ENCODE measurements at places on chromosomes 16 and 17. TPM values are rescaled to one million over a fixed set of nuclear protein-coding genes. Genes with fewer than 3 reads are reported as not detected.

ORC6 gene
- 7.5 TPM for total RNA-seq

CRISPLD2 gene
- total RNA-seq = 127 TPM

DNA sequence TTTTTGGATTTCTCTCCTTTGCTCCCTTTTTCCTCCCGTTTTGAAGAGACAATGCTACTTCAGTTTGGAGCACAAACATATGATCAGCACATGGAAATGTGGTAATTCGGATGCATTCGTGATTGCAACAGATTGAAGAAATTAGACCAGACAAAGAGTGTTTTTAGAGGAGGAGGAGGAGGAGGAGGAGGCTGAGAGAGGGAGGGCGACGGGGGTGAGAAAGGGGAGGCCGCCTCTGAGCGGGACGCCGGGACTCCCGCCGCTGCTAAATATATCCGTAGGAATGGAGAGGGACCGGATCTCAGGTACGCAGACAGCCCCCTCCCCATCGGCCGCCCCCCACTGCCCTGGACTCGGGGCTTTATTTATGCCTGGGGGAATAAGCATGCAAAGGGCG is 179.3 kb downstream of the SEC14L1 start:
- DNase-seq = no peak

TBX2 gene
- 17.4 TPM for total RNA-seq

- peak; percentile 78 for DNase-seq
Measured at GRCh38 chr17:39239640-39240314, 14.0 kb upstream of the STAC2 start.

- DNase-seq = no peak
Measured at GRCh38 chr17:38628441-38628840, 22.7 kb upstream of the SRCIN1 start.

AATK gene
- 10.9 TPM for total RNA-seq

- DNase-seq = no peak
Measured at GRCh38 chr17:45739786-45740185, 44.3 kb upstream of the CRHR1 start.

DNA sequence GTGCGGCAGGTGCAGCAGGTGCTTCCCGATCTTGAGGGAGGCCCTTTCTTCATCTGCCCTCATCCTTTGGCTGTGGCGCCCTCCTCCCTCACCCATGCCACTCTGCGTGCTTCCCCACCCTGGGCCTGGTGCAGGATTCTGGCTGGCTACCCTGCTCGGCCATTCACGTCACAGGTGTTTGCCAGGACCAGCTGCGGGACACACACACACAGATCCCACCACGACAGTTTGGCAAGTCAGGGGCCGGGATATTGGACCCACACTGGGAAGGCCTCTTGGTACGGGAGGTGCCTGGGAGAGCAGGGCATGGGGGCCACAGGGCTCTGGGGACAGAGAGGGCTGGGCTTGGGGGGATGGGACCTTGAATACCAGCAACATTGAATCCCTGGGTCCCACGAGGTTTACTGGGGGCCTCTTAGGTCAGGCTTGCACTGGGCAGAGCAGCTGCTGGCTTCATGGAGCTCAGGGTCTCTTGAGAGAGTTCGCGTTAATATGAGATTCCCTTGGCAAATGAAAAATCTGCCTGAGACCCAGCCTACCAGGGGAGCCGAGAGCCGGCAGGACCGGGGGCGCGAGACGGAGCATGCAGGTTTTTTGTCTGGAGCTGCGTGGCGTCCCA is 15.1 kb downstream of the ADCY7 start:
- no peak for DNase-seq

CPD gene
- total RNA-seq = 75.0 TPM

C16orf96 gene
- total RNA-seq = 0.43 TPM

NOL11 gene
- total RNA-seq = 53.2 TPM

DNA sequence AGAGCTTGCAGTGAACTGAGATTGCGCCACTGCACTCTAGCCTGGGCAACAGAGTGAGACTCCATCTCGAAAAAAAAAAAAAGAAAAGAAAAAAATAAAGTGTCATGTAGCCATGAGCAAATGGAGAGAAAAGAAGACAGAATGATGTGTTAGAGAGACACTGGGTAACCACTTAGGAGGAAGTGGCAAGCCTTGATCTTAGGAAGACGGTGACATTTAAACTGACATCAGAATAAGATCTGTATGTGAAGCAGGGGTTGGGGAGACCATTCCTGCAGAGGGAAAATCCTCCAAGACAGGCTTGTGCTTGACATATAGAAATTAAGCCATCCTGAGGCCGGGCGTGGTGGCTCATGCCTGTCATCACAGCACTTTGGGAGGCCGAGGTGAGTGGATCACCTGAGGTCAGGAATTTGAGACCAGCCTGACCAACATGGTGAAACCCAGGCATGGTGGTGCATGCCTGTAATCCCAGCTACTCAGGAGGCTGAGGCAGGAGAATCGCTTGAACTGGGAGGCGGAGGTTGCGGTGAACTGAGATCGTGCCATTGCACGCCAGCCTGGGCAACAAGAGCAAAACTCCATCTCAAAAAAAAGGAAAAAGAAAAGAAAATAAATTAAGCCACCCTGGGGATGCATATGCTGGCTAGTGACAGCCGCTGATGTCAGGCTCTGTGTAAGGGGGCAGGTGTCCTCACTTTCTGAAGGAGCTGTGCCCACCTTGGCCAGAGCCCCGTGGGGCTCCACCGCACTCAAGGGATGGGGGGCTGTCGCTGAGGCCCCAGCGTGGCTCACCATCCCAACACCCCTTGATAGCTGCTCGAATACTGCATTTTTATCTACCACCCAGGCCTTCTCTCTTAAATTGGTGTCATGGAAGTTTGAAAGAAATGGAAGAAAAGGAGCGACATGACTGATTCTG is 13.1 kb upstream of the CYB5B start:
- no peak for DNase-seq

DNA sequence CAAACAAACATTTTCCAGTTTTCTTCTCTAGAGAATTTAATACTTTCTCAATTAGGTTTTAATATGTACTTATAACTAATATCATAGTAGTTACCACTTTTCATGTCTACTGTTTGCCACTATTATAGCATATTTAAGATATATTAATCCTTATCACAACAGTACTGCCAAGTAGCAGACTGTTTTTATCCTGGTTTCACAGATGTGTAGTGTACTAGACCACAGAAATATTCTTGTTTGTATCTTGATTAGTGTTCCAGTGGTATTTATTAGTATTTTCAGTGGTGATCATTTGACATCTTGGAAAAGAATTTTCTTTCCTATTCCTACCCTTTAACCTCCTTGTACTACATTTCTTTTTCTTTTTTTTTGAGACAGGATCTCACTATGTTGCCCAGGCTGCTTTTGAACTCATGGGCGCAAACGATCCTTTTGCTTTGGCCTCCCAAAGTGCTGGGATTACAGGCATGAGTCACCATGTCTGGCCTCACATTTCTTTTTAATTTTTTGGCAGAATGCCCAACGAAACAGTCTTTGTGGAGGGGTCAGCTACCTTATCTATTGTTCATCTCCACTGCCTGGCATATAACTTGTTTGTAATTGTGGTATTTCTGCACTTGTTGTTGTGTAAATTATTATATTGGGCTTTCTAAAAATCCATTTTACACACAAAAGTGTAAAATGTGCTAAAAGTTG is 27.2 kb downstream of the MAP2K4 start:
- no peak for DNase-seq

OR4D1 gene
- not detected for total RNA-seq

DNA sequence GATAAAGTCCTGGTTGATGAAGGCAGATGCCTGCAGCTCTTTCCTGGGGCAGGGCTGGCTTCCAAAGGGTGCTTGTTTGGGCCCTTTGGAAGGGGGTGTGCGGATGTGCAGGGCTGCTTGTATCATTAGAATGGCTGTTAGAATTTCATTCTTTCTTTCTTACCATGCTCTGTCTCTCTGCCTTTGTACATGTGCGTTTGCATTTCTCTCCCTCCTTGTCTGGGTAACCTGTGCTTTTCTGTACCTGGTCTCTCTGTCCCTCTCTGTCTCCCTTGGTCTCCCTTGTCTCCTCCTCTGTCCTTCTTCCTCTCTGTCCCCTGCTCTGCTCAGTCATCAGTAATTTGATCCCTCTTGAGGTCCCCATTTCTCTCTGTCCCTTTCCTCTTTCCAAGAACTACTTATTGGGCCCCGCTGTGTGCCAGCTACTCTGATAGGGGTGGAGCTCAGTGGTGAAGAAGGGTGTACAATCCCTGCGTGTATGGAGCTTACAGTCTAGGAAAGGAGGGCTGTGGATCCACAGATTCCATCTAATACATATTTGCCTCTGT is 69.3 kb downstream of the PLCG2 start:
- DNase-seq = no peak

DNA sequence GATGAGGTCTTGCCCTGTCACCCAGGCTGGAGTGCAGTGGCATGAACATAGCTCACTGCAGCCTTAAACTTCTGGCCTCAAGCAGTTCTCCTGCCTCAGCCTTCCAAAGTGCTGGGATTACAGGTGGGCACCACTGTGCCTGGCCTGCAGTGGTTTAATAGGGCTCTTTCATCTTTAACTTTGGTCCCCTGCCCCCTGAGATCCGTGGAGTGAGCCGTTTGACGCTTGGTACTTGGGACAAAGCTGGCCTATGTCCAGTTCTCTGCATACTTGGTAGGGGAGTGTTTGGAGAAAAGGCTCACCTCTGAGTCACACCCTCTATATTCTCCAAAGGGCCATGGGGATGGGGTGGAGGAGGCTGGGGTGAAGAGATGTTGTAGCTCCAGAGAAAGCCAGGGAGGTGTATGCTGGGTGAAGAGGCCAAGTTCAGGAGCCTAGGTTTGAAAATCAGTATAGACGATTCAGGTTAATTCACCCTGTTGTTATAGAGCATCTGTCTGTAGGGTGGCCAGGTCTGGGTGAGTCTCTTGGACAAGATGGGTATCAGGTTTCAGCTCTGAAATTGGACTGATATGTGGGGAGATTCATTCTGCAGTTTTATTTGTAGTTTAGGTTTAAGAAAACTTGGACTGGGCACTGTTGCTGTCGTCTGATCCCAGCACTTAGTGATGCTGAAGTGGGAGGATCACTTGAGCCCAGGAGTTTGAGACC is 17.6 kb downstream of the ABCC1 start:
- no peak for DNase-seq

Data from stomach (tissue), 19 donors.